Activated naive CD4-positive, alpha-beta T cell treated with Interleukin-2 at 50 U/mL for 16 hours (primary cell): ENCODE measurements at places on chromosomes 2 and 18.

GRCh38 chr2:23599667-23600066 is 214.7 kb downstream of the KLHL29 start:
- no peak for DNase-seq

- no peak for DNase-seq
These were observed 62.7 kb downstream of the TRAPPC12 start for GRCh38 chr2:3442185-3442584.

DNA sequence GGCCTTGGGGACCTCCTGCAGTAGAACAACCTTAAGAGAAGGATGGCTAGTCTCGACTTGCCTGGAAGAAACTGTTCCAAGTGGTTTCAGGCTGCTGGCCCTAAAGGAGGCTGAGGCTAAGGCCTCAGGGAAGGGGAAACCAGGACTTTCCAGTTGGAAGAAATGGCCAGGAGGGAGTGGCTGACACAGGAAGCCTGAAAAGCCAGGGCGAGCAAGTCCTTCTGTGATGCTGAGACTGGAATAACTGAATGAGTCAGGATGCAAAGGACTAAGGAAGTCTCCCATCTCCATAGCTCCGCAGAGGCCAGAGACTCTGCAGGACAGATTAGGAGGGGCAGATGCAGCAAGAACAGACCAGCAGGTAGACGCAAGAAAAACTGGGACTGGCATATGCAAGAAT is 7.4 kb downstream of the HTRA2 start:
- DNase-seq = no peak

DNA sequence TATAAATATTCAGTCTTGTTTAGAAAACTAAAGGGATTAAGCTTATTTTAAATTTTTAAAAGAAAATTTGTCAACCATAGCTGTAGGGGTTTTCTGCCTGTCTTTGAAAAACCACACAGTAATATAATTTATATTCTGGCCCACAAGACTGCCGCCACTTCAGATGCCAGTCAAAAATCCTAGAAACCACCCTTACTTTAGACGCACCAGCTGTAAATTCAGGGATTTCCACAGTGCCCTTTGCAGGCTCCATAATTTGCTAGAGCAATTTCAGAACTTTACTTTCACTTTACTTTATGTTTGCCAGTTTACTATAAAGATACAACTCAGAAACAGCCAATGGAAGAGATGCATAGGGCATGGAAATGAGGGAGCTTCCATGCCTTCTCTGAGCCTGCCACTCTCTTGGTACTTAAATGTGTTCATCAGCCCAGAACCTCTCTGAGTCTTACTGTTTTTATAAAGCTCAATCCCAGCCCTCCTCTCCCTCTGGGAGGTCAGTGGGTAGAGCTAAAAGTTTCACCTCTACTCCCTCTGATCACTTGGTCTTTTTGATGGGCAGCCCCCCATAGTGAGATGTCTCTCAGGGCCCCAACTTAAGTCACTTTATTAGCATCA is 63.3 kb downstream of the KYNU start:
- no peak for DNase-seq

- no peak for DNase-seq
These were observed 44.6 kb upstream of the GCG start for GRCh38 chr2:162196638-162197037.

DNA sequence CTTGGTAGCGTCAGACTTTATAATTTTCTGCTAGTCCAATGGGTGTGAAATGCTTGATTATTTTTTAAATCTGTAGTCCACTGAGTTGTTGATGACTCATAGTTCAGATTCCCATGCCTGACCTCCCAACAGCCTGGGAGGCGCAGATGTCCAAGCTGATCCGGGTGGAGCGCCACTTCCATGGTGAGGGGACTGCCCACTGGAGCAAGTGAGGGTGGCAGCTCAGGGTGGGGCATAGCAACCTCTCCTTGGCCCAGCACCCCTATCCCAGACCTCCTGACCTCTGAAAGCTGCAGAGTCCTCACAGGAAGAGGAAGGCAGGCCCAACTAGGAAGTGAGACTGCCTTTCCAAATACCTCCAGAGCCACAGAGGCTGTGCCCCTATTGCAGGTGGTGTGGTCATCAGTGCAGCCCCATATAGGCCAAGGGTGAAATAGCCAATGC is 4.4 kb downstream of the MAL start:
- DNase-seq = no peak

- DNase-seq = no peak
These were observed 399.6 kb upstream of the CWC22 start for GRCh38 chr2:180406687-180407086.

- no peak for DNase-seq
These were observed 234.2 kb downstream of the TCF4 start for GRCh38 chr18:55353806-55354205.

- DNase-seq = peak; percentile 21
These were observed 86.7 kb downstream of the C18orf54 start for GRCh38 chr18:54444319-54444914.

DNA sequence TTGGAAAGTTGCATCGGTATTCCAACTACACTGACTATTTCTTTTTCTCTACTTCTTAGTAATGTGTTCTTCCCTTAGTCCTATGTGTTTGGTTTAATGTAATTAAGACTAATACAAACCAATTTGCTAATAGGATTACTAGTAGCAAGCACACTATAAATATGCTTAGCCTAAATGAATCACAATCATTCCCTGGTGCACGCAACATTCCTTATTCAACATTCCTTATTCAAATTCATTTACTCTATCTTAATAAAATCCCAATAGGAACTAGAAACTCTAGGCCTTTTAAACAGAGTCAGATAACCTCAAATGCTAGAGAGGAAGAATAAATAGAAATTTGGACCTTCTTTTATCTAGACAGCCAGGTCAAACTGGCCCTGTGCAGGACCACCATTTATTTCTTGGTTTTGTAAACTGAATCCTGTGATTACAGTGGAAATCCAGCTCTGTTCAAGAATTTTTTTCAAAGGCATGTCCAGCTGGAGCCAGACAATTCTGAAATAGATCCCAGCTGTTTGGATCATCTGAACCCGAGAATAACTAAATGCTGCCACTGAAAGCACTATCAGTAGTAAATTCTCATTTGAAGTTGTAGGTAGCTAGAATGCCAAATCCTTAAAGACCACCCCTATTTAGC is 103.1 kb downstream of the PPP1R1C start:
- DNase-seq = no peak

DNA sequence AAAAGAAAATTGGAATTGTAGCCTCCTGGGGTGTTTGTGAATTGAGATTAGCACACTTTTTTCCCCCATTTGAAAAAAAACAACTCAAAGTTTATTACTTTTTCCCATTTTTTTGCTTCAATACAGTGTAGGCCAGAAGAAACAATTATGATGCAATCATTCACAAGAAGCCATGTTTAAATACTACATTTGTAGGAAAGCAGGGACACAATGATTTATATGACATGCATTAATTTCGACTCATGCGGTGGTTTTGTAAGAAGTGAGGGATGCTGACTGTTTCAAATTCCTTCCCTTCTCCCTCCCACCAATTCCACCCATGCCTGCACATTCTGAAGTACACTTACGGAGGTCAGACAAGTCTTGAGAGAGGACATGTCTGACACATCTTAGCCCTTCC is 774.2 kb upstream of the FSHR start:
- no peak for DNase-seq

DNA sequence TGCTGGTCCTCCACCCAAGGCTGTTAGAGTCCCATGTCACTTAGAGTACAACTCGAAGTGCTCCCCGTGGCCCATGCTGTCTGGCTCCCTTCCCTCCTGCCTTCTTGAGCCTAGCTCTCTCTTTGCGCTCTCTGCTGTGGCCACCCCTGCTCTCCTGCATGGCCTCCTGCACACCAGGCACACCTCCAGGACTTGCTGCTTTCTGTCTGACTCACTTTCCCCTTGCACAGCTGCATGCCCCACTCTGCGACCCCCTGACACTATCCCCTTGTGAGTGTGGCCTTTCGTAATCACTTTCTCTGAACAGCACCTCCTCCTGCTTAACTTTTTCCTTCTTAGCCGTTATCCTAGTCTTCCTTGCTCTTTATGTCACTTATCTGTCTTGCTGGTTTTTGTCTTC is 343.6 kb downstream of the TGIF1 start:
- no peak for DNase-seq

DNA sequence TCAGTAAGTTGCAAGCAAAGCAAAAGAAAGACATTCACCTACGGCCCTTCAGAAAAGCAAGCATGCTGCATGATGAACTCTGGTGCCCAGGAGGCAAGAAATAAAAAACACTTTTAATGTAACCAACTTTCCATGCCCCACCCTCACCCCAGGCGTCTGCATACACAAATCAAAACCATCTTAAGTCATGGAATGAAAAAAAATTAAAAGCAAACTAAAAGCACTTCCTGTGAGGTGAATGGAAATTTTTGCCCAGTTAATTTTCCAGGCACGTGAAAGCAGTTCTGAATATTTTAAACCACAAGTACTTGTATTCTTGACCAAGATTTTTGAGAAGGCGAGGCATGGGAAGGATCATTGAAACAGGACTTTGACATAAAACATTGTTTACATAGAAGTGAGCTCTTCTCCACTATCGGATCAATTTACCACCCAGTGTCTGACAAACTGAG is 2.5 kb upstream of the ICOS start:
- DNase-seq = peak; percentile 64

DNA sequence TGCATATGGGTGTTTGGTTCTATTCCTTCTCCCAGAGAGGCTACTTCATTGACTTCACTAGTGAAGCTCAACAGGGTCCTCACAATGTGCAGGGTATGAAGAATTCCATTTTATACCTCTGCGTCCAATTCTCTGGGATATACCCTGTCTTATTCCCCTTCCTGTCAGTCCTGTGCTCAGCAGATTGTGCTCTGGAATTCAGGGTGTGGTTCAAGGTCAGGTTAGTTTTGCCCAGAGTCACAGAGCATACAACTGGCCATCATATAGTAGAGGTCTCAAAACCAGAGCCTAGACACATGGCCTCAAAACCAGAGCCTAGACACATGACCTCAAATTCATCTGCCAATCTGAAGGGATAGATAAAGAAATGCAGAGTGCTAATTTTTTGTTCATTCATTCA is 38.8 kb upstream of the VIT start:
- DNase-seq = no peak

DNA sequence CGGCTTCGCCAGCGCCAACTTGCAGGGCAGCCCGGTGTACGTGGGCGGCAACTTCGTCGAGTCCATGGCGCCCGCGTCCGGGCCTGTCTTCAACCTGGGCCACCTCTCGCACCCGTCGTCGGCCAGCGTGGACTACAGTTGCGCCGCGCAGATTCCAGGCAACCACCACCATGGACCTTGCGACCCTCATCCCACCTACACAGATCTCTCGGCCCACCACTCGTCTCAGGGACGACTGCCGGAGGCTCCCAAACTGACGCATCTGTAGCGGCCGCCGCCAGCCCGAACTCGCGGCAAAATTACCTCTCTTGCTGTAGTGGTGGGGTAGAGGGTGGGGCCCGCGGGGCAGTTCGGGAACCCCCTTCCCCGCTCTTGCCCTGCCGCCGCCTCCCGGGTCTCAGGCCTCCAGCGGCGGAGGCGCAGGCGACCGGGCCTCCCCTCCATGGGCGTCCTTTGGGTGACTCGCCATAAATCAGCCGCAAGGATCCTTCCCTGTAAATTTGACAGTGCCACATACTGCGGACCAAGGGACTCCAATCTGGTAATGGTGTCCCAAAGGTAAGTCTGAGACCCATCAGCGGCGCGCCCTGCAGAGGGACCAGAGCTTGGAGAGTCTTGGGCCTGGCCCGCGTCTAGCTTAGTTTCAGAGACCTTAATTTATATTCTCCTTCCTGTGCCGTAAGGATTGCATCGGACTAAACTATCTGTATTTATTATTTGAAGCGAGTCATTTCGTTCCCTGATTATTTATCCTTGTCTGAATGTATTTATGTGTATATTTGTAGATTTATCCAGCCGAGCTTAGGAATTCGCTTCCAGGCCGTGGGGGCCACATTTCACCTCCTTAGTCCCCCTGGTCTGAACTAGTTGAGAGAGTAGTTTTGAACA is 15.1 kb downstream of the HOXD3 start:
- DNase-seq = no peak

DNA sequence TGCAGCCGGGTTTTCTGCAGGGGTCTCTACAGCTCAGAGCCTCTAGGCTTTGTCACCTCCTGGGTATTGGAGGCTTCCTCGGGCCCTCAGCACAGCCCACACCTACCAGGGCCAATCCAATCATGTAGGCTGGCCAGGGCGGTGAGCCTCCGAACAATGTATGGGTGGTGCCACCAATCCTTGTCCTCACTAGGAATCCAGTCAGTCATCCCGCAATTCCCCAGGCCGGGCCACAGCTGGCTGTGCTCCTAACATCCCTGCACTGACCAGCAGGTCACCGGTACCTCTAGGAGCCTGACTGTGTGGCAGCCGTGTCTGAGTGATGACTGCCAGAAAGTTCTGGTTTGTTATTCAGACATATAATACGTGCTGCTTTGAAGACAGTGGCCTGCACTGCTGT is 129.4 kb downstream of the SH3RF3 start:
- DNase-seq = no peak

GRCh38 chr2:128500138-128500800 is 181.6 kb upstream of the HS6ST1 start:
- DNase-seq = no peak

DNA sequence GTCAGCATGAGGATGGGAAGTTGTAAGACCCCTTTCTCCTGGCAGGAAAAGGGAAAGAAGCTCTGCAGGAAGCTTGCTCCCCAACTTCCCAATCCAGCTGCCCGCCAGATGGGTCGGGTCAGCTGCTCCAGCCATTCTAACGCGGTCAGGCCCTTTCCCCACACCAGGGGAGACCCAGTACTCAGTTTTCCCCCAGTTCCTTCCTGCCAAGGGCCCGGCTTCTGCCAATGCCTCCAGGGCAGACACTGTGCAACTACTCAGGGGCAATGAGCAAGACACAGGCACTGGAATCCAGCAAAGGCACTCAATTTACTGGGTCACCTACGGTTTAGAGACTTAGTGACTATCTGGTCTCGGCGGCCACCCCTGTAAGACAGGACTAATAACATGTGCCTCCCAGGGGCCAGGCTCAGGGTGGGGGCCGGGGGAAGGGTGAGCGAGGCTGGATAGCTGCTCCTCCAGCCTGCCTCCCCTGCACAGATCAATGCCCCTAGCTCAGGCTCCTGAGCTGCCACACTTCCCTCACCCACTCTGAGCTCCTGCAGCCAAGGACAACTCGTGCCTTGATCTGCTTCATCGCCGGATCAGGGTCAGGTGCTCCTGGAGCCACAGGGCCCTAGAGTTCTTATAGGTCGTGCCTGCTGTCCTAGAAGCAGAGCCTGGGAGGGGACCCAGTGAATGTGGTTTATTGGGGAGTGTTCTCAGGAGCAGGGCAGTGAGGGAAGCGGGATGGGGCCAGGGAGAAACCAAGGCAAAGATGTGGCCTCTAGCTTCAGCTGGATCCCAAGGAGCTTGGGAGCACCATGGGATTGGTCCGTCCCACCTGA is 171.1 kb downstream of the ZFP36L2 start:
- DNase-seq = no peak

DNA sequence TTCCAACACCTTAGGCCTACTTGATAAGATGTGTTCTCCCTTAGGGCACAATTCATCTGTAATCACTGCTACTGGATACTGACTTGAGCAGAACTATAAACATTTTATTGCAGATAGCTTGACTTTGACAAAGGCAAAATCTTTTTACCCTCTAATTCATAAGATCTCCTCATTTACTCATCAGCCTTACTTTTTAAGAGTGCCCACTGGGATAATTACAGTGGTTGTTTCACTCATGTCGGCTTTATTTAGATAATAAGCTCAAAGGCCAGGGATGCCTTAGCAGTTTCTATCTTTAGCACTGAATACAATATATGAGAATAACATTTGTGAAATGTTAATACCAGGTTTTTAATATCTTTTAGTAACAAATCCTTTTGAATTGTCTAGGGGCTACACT is 144.0 kb downstream of the DLGAP1 start:
- DNase-seq = no peak
